ENCODE measurements at places on chromosomes 1 and 21.

- DNase-seq: no peak
These were observed 106.8 kb downstream of the ZBTB18 start for GRCh38 chr1:244157731-244158438.

- DNase-seq: no peak
These were observed 34.7 kb downstream of the BACH1 start for GRCh38 chr21:29333406-29333805.

DNA sequence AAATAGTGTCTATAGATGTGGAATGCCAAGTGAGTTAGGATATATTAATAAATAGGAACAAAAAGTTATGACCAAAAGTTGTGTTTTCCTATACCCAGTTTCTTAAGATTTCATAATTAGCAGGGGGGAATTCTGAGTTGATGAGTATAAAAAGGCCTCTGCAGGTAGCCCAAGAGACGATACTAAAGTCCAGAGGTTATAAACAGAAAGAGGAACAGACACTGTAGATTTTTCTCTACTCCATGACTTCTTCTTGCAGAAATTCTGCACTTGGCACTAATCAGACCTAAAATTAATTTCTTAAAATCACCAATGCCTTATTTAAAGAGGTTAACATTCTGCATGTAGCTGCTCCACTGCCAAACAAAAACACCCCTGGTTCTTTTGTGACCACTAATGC, 62.6 kb downstream of the ROR1 start:
- no peak for DNase-seq

GRCh38 chr1:73789965-73790364, 408.0 kb downstream of the LRRIQ3 start:
- no peak for DNase-seq

DNA sequence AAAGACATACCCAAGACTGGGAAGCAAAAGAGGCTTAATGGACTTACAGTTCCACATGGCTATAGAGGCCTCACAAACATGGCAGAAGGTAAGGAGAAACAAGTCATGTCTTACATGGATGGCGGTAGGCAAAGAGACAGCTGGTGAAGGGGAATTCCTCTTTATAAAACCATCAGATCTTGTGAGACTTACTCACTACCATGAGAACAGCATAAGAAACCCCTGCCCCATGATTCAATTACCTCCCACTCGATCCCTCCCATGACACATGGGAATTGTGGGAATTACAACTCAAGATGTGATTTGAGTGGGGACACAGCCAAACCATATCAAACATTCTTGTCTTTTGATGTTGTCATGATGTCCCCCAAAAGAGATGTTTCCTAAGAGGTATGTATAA, 103.3 kb downstream of the DUSP10 start:
- DNase-seq: no peak

GRCh38 chr1:42960566-42961311, 2.1 kb upstream of the SLC2A1 start:
- DNase-seq: no peak

GRCh38 chr1:65497256-65497830, 76.9 kb downstream of the LEPR start:
- no peak for DNase-seq

DNA sequence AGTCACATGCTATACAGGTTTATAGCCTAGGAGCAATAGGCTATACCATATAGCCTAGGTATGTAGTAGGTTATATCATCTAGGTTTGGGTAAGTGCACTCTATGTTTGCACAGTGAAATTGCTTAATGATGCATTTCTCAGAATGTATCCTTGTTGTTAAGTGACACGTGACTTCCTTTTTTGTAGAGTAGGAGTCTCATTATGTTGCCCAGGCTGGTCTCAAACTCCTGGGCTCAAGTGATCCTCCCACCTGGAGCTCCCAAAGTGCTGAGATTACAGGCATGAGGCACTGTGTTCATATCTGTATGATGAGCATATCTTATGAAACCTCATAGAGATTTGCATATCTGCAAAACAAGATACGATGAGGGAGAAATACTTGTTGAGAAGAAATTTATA, 13.8 kb upstream of the ABCB10 start:
- DNase-seq: no peak

DNA sequence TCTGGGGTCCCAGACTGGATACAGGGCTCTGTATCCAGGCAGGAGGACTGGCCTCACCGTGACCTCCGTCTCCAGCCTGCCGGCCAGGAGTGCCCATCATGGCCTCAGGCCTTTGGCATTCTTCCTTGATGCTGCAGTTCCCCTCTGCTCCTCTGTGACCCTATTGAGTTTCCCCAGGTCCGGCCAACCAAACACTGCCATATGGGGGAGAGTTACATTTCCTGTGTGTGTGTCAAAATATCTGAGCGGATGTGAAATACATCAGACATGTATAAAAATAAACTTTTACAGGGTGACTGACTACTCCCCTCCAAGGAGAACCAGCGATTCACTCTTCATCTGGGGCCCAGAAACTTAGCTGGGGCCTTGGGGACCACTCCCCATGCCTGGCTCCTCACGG, 10.2 kb upstream of the UBL4B start:
- no peak for DNase-seq

- no peak for DNase-seq
These were observed 22.6 kb downstream of the GON4L start for GRCh38 chr1:155834296-155834926.

DNA sequence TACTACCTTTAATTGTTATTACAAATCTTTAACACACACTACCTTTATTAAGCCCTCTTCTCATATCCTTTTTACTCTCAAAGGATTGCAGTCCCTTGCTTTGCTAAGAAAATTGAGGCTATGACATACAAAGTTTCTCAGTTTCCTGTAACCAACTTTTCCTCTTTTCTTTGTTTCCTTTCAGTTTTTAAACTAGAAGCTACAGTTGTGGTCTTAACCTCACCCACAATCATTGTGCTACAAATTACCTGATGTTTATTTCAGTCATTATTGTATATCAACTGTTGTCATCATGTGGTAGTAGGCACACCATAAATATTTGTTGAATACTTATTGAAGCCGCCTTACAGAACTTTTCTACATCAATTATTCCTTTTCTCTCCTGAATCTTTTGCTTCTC, 51.8 kb downstream of the SLAMF6 start:
- DNase-seq: no peak

DNA sequence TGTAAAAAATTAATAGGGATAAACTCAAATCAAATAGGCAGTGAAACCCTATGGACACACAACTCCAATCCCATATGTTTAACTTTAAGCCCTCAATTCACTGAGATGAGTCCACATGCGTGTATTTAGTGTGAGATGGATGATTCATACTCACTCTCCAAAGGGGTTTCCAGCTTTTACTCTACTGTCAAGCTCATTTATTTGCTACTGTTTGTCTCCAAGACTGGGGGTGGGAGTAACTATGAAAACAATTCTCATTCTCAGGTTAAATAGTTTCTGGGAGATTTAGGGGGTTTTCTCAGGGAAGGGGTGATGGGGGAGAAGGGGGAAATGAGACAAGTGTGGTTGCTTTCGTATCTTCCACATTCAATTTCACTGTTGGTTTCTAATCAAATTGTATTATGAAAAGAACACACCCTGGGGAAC, 2.7 kb downstream of the RAB29 start:
- no peak for DNase-seq

- DNase-seq: no peak
These were observed 25.4 kb downstream of the SLC1A7 start for GRCh38 chr1:53116933-53117600.

DNA sequence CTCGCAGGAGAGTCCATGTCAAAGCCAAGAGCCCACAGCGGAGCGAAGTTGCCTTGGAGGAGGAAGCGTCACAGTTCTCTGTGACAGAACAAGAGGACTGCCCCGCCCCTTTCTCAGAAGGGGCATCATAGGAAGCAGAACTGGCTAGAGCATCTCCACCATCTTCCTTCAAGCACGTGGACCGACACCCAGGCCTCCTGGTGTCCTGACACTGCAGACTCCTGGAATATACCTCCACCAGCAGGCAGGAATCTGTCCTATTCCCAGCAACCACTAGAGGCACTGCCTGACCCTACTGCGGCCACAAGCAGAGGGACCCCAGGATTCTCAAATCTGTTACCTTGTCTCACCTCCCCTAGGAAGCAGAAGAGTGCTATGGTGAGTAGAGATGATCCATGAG, 37.8 kb downstream of the GPA33 start:
- DNase-seq: no peak

DNA sequence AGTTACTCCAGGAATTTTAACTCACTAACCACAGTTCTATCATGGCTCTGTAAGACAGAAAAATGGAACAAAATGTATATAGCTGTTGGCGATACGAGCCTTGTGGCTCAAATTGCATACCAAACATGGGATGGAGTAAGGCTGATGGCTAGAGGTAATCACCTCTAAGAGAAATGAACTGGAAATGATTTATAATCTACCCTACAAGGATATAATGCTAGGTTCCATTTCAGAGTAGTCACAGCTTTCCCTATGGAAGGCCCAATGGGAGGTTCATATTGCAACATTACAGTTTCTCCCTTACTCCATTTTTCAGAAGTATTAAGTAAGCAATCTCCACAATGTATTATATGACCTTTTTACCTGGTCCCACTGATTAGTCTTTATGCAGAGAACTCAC, 61.6 kb downstream of the EDEM3 start:
- DNase-seq: no peak

GRCh38 chr1:207825719-207826556, 74.1 kb downstream of the CD46 start:
- DNase-seq: peak; percentile 47

DNA sequence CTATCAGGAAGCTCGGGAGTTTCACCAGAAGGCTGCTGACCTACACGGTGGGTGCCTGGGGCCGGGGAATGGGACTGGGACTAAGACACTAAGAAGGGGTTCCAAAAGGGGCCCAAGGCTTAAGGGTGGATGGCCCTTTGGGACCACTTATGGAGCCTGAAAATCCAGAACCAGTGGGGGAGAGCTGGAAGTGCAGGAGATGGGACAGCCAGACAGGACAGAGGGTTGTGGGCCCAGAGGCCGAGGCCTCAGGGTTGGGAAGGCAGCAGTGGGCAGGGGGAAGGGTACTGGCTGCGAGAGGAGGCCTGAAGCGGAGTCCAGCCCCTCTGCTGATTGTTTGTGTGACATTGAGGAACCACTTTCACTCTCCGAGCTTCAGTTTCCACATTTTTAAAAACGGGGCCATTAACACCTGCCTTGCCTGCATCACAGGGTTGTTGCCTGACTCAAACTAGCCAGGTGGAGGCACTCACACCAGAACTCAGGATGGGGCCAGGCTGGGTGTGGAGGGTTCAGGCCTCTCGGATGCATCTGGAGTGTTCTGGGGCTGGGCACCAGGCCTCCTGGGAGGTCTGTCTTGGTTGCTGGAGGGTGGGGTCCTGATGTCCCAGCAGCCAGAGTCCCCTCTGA, 3.0 kb downstream of the TTC24 start:
- no peak for DNase-seq

- no peak for DNase-seq
These were observed 22.5 kb downstream of the PCSK9 start for GRCh38 chr1:55061706-55062321.

- DNase-seq: no peak
These were observed 2.4 kb upstream of the PRAMEF18 start for GRCh38 chr1:13228343-13228781.

GRCh38 chr1:173481195-173481772, 4.1 kb downstream of the PRDX6 start:
- DNase-seq: no peak

- DNase-seq: no peak
These were observed 615 bp downstream of the GPR161 start for GRCh38 chr1:168135921-168136708.

DNA sequence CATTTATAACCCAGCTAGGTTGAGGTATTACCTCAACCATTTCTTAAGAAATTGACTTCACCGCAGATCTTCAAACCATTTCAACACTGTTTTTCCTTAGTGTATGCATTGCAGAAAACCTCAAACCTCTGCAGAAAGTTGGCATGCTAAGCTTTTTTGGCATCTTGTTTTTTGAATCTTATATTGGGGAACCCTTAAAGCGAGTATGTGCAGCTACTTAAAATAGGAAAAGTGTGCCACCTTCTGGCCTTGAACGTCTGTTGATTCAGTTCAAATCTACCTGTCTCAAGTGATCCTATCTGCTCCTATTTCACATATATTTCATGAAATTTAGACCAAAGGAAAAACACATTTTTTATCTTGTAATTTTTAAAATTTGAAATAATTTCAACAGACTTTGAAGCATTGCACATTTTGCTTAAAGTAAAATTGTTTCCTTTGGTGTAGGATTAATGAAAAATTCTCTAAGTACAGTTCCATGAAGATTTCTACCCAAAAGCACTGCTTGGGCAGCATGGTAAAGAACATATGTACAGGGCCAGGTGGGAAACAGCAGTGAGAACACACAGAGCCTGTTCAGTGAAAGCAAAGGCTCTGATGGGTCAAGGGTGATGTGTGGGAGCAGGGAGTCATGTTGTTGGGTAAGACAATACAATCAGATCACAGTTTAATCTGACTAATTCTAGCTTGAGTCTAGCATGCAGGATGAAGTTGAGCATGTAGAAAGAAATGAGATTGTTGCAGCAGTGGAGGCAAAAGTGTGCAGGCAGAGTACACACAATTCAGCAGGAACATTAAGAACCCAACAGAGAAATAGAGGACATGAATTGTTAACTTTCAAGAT, 17.2 kb downstream of the HENMT1 start:
- peak; percentile 9 for DNase-seq

GRCh38 chr1:223487887-223488259, 94.7 kb downstream of the CCDC185 start:
- DNase-seq: no peak

DNA sequence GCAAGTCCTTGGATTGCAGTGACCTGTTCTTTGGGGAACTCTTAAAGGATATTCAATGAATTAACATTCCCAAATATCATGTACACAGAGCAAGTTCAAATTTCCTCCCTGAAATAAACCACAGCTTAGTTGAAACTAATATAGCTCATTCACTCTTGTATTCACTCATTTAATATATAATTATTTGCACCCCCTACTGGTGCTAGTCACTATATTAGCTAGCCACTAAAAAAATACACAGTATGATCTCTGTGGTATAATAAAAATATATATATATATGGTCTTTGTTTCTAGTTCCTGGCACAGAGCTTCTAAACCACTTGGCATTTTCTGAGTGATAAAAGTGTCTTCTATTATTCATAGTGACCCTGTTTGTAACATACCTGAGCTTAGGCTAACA, 177.3 kb upstream of the LYPLAL1 start:
- DNase-seq: no peak

GRCh38 chr1:3741566-3742438, 10.4 kb upstream of the CCDC27 start:
- DNase-seq: no peak

DNA sequence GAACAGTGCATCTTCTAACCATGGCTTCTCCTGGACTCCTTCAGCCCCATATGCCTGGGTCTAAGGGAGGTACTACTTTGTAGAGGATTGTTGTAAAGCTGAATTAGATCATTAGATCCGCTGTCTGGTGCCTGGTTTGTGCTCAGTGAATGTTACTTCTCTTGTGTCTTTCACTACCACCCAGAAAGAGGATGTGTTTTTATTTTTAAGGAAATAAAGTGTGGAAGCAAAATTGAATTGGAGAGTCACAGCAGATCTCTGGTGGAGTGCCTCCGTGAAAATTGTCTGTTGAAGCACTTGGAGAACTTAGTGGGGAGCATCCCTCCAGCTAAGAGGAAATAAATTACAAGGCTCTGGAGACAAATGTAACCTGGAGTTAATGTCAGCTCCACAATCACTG, 101.8 kb upstream of the ARTN start:
- no peak for DNase-seq
